ENCODE measurements at places on chromosomes 12 and 14. TPM values are rescaled to one million over a fixed set of nuclear protein-coding genes. Genes with fewer than 3 reads are reported as not detected.
A peak's percentile ranks its signal among the peaks of the same experiment; 100 is the strongest.

GRCh38 chr12:125072496-125072895, 7.3 kb downstream of the AACS start:
- no peak for ATAC-seq

GRCh38 chr12:1880876-1881275, 37.6 kb downstream of the CACNA2D4 start:
- no peak for ATAC-seq

GRCh38 chr12:132393245-132393795, 63.9 kb upstream of the GALNT9 start:
- peak; percentile 97 for ATAC-seq

GRCh38 chr12:47022296-47022695, 57.1 kb upstream of the PCED1B start:
- ATAC-seq, result no peak

DNA sequence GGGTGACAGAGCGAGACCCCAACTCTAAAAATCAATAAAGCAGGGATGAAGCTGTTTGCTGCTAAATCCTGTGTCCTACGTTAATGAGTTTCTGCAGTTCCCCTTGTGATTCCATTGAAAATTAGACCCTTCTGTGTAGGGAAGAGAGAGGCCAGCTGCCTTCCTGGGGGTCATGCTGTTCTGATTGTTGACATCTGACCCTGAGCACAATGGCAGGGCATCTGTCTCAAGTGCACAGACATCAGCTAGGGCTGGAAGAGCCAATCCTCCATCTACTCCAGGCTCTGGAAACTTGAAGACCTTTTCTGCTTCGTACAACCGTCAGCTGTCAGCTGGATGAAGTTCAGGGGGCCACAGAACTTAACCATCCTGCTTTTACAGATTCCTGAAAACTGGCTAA, 10.1 kb downstream of the FBXL14 start:
- no peak for ATAC-seq

GRCh38 chr14:90675399-90675798, 140.8 kb downstream of the TTC7B start:
- no peak for ATAC-seq

DNA sequence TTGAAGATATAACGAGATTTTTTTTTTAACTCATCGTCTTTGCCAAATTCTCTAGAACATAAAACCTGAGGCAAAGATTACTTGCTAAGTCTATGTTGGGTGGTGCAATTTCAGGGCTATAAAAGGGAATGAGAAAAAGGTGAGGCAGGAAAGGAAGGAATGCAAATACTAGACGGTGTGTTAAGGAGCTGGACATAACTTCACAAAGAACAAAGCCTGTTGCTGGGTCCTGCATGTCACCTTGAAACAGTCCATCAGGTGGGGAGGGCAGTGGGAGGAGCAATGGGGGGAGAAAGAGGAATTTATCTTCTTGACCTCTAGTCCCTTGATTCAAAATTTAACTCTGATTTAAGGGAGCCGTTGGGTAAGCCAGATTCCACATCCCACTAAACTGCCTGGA, 16.1 kb upstream of the DUSP6 start:
- no peak for ATAC-seq

The ADAMTS20 gene
- total RNA-seq, result not detected

The SLC2A14 gene
- total RNA-seq, result 0.98 TPM

The ACSS3 gene
- 8.3 TPM for total RNA-seq

The CEBPE gene
- total RNA-seq, result not detected

The NDUFB1 gene
- total RNA-seq, result 403 TPM

The TSHR gene
- total RNA-seq, result 0.78 TPM

The EML5 gene
- total RNA-seq, result 0.39 TPM

Data from motor neuron (in vitro differentiated cells).